ENCODE measurements at places on chromosomes 5 and 9.

DNA sequence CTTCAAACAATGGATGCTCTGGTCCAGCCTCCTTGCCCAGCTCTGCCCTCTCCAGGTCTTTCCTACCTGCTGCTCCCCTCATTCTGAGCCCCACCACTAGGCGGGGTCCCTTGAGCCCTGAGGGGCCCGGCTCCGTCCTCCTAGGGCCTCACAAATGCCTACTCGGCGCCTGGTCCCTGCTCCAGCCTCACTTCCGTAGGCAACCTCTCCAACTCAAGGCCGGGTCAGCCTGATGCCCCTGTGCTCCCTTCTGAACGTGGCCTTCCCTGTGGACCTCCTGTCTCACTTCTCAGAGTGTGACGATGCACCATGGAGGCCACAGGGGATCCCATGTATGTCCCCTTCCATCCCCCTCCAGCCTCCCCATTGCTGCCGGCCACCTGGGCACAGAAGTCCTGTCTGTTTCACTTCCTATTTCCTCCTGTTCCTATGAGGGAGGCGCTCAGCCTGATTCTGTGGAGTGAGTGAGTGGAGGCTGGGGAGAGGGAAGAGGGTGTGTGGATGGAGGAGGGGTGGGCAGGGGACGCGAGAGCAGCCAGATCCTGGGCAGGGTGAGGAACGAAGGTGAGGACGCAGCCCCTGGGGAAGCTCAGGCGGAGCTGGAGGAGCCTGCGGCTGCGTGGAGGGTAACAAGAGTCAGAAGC, 127.2 kb upstream of the FAM120A start:
- no peak for DNase-seq

GRCh38 chr9:32218100-32218767, 166.2 kb upstream of the ACO1 start:
- no peak for DNase-seq

GRCh38 chr9:137277329-137278041, at the start of gene TOR4A:
Gene TOR4A (plus strand): TSS chr9:137277726. CDS start chr9:137278690, 964 bp downstream.
- DNase-seq = no peak

DNA sequence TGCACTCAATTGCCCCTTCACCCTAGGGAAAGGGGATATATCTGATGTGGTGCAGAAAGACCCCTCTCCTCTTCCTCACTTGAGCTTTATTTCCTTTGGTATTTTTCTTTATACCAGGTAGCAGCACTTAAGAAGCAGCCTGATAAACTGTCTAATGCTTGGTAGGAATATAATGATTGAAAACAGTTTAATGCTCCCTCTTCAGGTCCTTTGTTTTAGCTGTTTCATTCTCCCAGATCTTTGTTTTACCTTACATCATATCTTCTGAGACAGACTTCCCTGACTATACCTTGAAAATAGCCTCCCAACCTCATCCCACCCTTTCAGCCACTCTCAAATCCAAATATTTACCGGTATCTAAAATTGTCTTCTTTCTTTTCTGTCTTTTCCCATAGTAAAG, 87.9 kb downstream of the NUDT12 start:
- DNase-seq = no peak

DNA sequence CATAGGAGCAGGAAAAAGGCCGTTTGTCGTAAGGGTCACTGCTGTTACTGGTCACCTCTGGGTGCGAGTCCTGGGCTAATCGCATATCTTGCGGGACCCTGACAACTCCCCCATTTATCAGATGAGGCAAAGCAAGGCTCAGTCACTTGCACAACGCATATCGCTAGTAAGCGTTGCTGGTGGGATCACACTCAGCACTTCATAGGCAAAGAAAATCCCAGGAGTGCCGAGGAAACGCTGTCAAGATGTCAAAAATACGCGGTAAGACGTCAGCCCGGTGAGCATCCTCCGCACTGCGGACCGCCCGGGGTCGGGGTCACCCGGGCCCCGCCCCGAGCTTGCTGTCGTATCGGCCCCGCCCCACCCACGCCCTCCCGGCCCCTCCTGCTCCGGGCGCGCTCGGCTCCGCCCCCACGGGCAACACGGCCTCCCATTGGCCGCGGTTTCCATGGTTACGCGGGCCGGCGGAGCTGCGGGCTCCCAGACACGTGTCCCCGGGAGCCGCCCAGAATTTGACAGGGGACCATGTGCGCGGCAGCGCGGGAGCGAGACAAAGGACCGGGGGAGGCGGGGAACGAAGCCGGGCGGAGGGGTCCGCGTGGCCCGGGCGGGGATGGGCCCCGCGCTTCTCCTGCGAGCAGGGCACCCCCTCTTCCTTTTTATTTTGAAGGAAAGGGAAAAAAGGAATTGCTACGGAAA, 80.2 kb upstream of the IER5L start:
- no peak for DNase-seq

DNA sequence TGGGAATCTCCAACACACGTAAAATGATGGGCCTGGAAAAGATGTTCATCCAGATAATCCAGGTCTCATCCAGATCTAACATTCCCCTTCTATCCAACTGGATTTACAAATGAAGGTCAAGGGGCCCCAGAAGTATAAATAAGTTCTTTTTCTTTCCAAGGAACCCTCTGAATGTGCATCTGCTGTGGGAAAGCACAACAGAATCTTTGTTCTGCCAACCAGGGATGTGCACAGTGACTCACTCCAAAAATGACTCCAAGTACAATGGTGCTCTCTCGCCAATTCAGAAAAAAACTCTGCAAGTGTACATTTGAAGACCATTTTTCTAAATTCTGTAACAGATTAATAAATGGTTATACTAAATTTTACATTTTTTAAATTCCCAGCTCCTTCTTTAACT, 12.4 kb downstream of the RAPGEF6 start:
- DNase-seq = no peak

- no peak for DNase-seq
Measured at GRCh38 chr5:61866930-61867329, 439.1 kb upstream of the KIF2A start.

- DNase-seq = no peak
Measured at GRCh38 chr5:558326-558725, 34.1 kb upstream of the SLC9A3 start.

GRCh38 chr5:161414037-161414436, 132.5 kb downstream of the GABRB2 start:
- no peak for DNase-seq

GRCh38 chr9:97749928-97750327, 52.8 kb upstream of the XPA start:
- no peak for DNase-seq

DNA sequence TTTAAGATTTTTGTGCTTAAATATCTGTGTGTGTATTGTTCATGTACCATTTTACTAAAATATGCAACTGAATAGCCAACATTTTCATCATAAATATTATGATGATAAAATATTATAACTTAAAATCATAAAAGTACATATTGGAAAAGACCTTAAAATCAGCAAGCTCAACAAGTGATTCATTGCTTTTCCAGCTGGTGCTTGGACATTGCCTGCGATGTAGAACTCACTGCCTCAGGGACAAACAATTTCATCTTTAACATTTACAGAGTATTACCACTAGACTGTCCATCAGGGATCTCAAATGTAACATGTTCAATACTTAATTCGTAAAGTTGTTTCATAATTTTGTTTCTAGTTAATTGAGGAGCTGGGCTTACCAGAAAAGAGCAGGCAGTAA, 17.5 kb upstream of the SMARCA2 start:
- no peak for DNase-seq

DNA sequence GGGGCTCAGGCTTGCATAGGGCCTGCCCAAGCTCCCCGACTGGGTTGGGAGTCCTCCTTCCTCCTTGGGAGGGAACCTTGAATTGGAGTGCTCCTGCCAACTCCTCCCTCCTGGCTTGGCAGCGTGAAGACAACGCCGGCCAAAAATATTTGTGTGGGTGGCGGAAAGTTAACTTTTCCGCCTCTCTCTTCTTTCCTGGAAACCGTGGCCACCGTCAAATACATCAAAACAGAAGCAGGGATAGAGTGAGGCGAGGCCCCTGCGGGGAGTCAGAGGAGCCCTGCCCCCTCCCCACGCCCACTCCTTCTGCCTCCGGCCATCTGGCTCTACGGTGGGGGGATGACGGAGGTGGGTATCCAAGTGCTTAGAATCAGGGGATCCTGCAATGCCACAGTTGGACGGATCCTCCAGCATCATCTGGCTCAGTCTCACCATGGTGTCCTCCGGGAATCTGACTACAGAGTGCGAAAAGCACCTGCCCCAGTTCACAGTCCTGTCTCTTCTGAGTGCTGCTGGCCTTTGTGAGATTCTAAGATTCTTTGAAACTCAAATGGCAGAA, 25.2 kb upstream of the SYNPO start:
- DNase-seq = no peak

DNA sequence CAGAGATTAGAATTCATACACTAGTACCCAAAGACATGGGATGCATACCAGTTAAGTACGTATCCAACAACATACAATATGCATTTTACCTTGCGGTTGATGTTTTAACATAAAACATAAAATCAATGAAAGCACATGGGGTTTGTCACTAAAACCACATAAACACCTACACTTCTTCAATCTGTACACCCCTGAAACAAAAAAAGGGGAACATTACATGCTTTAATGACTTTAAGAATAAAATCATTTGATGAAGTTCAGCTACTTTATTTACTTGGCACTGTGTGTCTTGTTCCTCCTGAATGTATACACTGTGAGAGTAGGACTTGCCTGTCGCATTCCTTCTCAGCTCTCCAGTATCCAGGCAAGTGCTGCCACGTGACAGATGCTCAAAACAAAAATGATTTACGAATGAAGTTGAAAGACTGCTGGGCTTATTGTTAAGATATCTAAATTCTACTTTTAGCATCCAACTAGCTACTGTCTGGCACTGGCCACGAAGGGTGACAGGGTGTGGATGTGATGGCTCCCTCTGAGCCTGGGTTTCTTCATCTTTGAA, 21.0 kb downstream of the TNFSF15 start:
- DNase-seq = no peak

- no peak for DNase-seq
Measured at GRCh38 chr5:170518277-170518676, 14.5 kb downstream of the KCNIP1 start.

DNA sequence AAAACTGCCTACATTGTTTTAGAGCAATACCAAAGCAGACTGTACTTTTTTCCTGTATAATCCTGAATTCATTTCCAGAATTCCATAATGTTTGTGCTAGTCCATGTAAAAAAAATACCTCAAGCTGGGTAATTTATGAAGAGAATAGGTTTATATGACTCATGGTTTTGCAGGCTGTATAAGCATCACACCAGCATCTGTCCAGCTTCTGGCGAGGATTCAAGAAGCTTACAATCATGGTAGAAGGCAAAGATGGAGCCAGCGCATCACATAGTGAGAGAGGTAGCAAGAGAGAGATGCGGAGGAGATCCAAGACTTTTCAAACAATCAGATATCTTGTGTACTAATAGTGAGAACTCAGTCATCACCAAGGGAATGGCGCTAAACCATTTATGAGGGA, 280.3 kb upstream of the CDH9 start:
- DNase-seq = no peak

- no peak for DNase-seq
Measured at GRCh38 chr5:37825334-37825915, 14.4 kb downstream of the GDNF start.

DNA sequence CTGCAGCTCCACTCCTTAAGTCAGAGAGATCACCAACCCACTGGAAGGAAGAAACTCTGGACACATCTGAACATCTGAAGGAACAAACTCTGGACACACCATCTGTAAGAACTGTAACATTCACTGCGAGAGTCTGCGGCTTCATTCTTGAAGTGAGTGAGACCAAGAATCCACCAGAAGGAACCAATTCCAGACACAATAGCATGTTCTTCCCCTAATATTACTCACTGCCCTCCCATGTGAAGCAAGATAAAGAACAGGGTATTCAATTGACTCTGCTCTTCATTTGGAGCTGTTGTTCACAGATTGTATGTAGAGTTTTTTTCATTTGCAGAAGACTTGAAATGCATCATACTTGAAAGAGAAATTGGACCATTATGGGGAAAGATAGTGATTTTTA, 10.8 kb downstream of the SAXO1 start:
- no peak for DNase-seq
